ENCODE measurements at places on chromosomes 1 and 21.

DNA sequence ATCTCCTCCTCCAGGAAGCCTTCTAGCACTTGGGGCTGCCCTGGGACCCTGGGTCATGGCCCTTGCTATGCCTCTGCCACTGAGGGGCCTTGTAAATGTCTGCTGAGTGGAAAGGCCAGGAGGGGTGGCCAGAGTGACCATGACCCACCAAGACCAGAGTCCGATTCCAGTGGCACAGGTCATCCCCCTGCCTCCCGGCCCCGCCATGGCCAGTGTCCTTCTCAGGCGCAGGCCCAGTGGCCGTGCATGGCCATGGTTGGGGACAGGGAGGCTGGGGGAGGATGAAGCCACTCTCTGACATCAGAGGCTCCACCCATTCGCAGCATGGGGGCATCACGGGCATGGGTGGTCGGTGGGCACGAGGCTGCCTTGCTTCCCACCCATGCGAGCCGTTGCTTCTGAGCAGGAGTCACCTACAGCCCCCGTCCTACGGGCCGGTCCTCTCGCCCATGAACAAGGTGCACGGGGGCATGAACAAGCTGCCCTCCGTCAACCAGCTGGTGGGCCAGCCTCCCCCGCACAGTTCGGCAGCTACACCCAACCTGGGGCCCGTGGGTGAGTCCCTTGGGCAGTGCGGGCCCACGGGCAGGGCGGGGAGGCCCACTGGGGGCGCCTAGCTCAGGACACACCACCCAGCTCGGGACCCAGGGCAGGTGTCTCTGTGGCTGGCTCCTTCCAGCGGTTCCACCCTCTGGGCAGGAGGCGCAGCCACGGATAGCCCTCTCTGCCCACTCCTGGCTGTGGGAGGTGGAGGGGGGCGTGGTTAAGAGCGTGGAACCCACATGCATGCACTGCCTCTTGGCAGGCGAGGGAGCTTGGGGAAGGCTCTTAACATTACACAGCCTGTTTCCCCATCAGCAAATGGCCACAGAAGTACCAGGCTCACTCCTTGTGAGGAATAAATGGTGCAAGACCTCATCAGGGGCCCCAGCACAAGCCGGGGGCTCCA is 22.4 kb upstream of the CCDC27 start:
- no peak for DNase-seq

GRCh38 chr1:158045639-158046038 is 52.2 kb downstream of the KIRREL1 start:
- no peak for DNase-seq

DNA sequence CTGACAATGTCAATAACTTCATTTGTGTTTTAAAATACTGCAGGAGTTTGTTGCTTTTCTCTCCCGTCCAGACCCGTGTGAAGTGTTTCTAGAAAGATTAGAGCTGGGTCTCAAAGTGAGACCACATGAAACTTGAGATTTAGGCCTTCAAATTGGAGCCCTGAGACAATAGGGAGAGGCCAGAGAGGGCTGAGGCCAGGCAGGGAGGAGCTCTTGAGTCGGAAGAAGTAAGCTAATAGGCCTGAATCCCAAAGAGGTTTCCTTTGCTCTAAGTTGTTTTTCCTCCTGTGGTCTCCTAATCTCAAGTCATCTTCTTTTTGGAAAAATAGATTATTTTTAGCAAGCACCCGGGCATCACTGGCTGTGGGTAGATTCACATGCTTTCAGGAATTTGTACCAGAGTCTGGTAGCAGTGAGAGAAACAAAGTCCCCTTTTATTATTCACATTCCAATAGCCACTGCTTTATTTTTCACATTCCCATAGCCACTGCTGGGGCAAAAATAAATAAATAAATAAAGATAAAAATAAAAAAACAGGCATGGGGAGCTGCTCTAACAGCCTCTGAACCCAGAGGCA is 25.6 kb downstream of the CD244 start:
- DNase-seq: no peak

DNA sequence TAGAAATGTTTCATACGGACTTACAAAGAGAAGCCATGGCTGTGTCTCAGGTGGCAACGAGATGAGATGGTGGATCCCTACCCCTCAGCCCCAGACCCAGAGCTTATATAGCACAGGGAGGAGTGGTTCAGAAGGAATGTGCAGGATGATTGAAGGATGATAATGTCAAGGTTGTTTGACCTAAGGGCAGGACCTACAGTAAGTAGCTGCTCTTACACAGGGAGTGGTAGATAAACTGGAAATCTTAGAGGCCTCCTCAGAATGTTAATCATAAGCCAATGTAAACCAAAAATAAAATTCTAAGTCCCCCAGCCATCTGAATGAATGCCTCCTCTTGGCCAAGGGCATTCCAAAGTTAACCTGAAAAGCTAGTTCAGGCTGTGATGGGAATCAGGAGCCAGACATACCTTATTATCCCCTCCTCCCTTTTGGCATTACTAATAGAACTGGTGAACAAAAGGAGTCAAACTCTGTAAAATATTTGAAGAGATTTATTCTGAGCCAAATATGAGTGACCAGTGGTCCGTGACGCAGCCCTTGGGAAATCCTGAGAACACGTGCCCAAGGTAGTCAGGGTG is 45.8 kb upstream of the PDE9A start:
- DNase-seq: no peak

GRCh38 chr1:222187566-222188332 is 360.2 kb downstream of the HHIPL2 start:
- no peak for DNase-seq

DNA sequence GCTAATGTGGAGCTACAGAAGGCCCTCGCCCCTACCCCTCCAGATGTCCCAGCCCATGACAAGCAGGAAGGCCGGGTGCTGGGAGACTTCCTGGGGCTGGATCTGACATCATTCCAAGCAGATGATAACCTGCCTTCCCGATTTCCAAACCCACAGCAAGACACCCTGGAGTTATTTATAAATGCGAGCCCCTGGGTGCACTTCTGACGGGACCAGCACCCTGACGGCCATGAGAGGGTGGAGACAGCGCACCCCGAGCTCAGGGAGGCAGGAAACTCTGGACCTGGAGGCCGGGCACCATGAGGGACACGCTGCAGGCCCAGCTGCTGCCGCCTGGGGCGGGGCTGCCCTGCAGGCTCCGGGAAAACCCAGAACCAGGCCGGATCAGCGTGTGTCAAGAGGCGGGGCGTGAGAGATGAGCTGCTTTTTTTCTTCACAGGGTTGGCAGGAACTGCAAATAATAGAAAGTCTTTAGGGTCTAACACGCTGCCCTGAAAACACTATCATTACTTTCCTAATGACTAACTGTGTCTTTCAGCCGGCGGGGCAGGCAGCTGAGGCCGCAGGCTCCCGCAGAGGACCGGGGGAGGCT is 2.5 kb upstream of the PCBP3 start:
- DNase-seq: no peak

- no peak for DNase-seq
These were observed 50.6 kb downstream of the TNFRSF8 start for GRCh38 chr1:12113433-12114339.

- no peak for DNase-seq
These were observed 18.9 kb downstream of the NECAP2 start for GRCh38 chr1:16459352-16459925.

- no peak for DNase-seq
These were observed 11.3 kb downstream of the MAP7D1 start for GRCh38 chr1:36166938-36167905.

DNA sequence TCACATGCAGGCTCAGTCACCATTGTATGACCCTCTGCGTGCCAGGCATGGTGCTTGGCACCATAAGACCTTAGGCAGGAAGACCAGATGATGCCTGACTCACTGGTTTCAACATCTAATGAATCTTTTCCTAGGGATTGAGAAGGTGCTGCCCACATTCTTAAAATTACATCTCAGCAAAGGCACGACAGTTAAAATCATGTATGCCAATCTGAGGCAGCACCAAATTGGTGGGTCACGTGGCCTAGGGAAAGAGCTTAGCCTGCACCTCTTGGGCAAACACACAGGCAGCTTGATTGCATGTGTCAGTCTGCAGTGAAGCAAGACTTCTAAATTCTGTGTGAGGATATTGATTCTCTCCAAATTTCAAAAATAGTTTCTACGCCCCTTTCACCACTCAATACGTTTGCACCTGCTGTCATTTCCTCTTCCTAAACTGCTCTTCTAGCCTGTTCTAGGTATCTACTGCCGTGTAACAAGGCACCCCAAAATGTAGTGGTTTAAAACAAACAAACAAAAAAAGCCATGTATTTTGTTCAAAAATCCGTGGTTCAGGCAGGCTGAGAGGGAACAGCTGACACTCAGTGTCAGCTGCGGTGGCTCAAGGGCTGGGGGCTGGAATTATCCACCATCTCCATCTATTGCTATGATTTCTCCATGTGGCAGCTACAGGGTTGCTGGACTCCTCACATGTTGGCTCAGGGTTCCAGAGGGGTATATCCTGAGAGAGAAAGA is 160.2 kb upstream of the FGGY start:
- DNase-seq: no peak

DNA sequence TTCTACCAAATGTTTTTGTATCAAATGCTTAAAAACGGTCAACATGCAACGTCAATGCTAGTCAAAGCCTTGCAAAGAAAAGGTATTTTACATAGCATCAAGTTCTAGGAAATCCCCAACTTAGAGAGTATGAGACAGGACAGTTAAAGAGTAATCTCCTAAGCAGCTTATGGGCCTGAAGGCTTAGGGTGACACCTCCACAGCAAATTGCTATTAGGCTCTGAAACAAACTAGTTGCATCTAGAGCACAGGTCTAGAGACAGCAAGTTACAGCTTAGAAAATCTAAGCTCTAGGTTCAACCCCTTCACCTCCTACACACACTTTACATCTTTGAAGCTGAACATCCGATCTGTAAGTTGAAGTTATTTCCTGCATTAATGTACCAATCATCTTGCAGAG is 13.7 kb downstream of the PABPC4 start:
- DNase-seq: no peak

DNA sequence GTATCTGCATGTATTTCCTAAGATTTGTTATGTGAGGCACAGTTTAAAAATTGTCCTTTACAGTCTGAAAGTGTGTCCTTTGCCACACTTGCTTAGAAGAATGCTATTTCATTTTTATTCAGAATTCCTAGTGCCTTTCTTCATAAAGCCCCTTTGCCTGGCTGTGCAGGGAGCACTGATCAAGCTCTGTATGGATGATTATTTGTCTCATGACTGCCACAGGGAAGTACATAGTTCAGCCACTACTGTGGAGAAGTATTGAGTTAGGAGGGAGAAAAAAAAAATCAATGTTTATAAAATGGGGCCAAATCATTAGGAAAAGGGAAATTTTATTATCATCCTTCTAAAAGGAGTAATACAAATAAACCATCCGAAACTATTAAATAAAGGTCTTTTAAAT is 51.4 kb downstream of the LHX4 start:
- no peak for DNase-seq

DNA sequence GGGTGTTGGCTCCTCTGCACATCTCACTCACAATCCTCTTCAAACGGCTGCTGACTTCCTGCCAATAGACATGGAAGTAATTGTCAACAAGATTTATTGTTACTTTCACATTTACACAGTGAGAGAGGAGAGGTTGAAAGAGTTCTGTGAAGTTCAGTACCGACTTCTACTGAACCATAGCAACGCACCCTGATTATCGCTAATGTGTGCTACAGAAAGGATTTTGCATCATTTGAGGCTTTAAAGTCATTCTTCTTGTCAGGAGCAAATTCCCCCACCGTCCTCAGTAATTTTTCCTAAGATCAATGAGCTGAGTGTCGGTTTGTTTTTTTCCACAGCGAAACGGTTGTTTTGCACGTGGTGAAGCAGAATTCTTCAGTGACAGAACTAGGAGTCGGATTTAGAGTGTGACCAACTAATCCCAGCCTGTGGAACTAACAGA is 361.0 kb downstream of the ADGRL2 start:
- DNase-seq: no peak

- DNase-seq: no peak
These were observed 20.9 kb upstream of the RNF223 start for GRCh38 chr1:1094981-1095380.

GRCh38 chr1:236882678-236883077 is 87.6 kb downstream of the MTR start:
- no peak for DNase-seq

DNA sequence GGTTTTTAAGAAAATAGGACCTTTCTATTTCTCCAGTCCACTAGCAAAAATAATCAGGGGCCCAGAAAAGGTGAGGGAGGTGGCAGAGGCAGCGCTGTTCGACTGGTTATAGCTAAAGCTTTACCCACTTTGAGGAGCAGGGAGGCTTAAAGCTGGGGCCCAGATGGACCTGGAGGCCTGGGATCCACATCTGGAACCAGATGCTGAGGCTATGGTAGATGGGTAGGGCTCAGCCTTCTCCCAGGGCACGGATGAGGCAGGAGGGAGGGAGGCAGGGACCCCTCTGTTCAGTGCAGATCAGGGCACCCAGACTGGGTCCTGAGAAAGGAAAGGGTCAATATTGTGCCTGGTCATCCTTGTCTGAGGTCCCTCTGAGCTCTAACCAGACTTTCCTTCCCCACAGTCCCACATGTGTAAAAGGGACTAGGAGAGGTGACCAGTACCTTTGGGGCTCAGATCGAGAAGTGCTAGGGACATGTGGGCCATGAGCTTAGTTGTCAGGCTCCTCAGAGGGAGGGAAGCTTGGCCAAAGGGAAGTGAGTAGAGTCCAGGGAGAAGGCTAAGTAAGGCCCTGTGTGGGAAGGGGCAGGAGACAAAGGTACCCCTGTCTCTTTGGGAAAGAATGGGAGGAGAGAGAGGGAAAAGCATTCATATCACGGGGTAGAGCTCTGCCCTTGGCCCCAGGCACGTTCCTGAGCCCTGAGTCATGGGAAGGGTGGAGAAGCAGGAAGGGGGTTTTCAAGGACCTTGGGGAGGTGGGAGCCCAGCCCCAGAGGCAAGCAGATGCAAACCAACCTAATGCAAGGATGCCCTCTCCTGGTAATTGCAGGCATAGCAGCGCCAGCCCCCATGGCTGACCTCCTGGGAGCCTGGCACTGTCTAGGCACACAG is 15.4 kb downstream of the LMNA start:
- DNase-seq: peak; percentile 75

GRCh38 chr1:87077959-87078639 is 163.7 kb downstream of the HS2ST1 start:
- no peak for DNase-seq

DNA sequence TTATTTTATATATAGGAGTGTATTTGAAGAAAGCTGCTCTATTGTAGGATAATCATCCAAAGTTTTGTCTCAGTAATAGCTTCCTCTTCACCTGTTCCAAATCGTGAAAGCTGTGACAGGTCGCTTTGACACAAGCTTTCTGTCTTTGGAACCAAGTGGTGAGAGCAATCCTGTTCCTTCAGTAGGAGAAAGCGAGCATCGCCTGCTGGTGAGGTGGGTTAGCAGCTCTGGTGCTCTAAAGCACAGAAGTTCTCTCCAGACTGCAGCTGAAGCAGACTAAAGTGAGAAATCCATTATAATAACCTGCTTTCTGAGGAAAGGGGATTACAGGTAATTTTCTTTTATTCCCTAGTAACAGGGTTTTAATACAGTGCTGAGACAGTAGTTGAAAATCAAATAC is 803.8 kb downstream of the ADGRL2 start:
- DNase-seq: no peak

- no peak for DNase-seq
These were observed 65.6 kb upstream of the IRF2BP2 start for GRCh38 chr1:234675572-234675971.

- no peak for DNase-seq
These were observed 139.1 kb upstream of the SERTAD4 start for GRCh38 chr1:210093461-210093860.

- DNase-seq: no peak
These were observed 1211.0 kb upstream of the ADGRL4 start for GRCh38 chr1:80217377-80217986.

Data from CD4-positive, alpha-beta T cell treated with Interleukin-2 at 100 ng/mL for 4 hours (primary cell).